ENCODE measurements at places on chromosomes 6 and 20. TPM values are rescaled to one million over a fixed set of nuclear protein-coding genes. Genes with fewer than 3 reads are reported as not detected.

GRCh38 chr6:72931325-72931887 is 293.9 kb downstream of the KHDC1L start:
- DNase-seq = no peak

DNA sequence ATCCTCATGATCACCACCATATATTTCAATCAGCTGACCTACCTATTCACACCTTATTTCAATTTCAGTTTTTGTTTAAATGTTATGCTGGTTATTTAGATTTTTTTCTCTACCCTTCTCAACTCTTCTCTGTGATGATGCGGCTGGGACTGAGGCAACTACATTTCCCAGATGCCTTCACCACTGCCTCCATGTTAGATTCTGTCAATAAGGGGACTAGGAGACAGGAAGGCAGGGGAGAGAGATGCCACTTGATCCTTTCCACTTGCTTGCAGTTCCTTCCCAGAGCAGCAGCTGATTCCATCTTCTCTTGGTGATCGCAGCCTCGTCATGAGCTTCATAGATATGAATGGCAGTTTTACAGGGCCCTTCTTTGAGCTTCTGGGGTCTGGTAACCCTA is 33.5 kb upstream of the POU3F2 start:
- no peak for DNase-seq

DNA sequence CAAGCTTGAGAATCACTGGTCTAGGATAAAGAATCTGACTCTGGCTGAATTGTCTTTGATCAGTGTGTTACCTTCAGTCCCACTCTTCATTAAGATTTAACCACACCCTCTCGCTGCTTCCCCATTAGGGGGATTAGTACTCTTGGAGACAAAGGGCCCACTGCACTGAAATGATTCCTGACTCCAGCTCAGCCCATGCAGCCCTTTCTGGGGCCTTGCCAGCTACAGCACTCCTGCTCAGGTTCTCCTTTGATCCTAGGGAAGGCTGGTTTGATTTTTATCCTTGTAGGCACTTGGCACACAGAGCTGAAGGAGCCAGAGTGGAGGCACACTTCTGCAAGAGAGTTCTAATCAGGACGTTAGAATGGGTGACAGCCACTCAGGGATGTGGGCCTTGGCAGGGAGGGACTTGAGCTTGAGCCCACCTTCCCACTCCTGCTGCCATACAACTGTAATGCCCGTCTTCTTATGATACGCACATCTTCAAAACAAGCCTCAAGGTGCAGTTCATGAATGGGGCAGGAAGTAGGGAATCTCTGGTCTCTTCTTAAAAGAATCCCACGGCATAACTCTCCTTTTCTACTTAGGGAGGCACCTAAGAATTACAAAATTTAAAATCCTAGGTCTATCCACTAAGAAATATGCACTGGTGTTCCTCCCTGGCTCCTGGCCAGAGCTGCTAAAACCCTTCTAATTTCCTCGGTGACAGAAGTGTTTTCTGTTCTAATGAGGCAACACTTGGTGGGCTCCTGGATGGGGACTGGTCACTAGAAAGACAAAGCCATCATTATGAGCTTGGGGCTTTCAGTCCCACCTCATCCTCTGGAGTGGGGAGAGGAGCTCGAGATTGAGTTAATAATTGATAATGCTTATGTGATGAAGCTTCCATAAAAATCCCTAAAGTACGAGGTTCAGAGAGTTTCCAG is 1.5 kb upstream of the SLA2 start:
- no peak for DNase-seq

DNA sequence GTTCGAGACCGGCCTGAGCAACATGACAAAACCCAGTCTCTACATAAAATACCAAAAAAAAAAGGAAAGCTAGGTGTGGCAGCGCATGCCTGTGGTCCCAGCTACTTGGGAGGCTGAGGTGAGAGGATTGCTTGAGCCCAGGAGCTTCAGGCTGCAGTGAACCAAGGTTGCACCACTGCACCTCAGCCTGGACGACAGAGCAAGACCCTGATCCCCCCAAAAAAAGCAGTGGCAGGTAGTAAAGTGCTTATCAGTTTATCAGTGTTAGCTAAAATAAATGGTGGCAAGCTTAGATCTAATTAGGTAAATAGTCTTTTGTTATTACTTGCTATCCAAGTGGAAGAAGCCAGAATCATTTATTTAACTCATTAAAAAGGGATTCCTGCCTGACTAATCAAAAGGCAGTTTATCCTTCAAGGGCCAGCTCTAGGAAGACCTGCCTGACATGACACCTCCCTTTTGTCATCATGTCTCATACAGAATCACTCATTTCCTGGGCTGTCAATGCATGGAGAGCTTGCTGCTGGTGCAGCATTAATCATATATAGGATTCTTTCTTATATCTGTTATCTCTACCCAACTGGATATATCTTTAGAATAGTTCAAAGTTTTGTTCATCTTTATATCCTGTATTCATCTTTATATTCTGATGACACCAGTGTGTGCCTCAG is 9.6 kb downstream of the DSTN start:
- no peak for DNase-seq

DNA sequence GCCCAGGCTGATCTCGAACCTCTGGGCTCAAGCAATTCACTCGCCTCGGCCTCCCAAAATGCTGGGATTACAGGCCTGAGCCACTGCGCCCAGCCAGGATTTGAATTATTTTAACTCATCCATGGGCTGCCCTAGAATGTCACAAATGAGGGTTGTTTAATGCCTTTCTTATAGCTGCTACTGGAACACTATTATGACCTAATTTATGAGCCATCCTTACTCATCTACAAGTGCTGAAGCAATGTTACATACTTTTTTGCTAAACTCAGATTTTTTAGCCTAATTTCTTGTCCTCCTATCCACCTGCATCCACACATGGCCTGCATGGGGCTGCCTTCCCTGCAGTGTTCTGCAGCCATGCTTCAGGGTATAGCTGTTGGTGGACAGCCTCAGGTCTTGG is 59.9 kb downstream of the RTN4IP1 start:
- DNase-seq = no peak

STXBP5 gene
- total RNA-seq = 56.8 TPM

GRCh38 chr20:41452226-41452625 is 85.6 kb upstream of the EMILIN3 start:
- no peak for DNase-seq

DNA sequence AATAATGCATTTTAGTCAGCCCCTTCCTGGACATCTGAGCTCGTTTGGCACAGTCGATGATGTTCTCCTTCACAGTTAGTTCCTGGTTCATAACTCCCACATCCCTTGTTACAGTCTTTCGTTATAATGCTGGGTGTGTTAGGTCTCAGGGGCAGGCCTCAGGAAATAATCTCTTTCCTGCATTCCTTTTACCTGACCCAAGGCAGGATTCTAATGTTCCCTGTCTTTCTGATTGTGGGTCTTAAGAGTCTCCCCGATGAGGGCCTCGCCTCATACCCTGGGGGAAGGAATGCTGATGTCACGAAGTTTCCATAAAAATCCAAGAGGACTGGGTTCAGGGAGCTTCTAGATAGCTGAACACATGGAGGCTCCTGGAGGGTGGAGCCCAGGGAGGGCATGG is 104.0 kb upstream of the CARMIL1 start:
- DNase-seq = no peak

GRCh38 chr6:105192707-105193465 is 13.1 kb upstream of the POPDC3 start:
- DNase-seq = no peak

ZNF334 gene
- total RNA-seq = 0.78 TPM

DNA sequence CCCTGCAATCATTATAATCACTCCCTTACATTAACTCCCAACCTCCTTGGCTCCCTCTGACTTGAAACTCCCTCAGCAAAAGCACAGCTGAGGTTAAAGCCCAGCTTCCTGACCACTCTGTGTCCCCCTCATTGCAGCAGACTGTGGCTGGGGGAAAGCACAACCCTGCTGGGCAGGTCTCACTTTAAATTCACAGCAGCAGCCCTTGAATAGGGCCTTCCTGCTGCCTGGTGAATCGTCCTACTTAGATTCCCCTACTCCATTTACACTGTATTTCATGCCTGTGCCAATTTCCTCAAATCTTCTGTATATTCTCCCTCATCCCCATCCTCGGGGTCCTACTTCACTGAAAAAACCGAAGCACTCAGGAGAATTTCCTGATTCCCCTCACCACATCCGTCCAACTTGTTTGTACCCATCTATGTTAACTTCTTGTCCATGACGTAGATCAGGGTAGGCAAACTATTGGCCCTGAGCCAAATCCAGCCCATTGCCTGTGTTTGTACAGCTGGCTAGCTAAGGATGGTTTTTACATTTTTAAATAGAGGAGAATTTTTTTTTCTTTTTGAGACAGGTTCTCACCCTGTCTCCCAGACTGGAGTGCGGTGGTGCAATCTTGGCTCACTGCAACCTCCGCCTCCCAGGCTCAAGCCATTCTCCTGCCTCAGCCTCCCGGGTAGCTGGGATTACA is 31.5 kb upstream of the GCM1 start:
- no peak for DNase-seq

DNA sequence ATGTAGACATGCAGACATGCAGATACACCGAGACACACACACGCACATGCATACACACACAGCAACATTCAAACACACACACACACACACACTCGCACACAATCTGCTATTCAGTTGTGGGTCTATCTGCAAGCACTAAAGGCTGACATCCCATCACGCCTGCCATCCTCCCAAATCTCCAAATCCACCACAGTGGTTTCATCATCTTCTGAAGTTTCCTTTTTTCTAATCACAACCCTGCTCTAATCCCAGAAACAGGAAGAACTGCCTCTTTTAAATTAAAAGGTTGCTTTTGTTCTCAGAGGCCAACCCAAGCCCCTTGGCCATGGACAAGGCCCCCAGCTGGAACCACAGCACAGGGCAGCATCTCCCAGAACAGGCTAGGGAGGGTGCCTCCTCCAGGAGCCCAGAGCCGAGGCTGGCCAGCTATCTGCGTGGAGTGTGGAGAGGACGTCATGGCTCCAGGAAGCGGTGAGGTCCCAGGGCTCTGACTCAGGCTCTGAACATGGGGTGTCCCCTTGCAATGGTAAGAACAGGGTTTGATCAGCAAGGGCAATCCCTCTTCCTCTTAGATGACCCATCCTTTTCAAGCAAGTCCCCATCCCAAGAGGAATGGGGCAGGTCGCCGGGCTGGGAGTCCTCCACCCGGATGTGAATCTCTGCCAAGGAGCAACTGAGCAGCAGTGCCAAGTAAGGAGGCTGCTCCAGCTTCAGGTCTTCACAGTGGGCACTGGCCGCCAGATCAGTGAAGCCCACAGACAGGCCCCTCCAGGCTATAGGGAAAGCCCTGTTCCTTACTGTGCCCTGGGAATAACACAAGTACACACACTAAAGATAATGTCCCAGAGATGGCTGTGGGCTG is 14.7 kb downstream of the FOXF2 start:
- DNase-seq = no peak

DNA sequence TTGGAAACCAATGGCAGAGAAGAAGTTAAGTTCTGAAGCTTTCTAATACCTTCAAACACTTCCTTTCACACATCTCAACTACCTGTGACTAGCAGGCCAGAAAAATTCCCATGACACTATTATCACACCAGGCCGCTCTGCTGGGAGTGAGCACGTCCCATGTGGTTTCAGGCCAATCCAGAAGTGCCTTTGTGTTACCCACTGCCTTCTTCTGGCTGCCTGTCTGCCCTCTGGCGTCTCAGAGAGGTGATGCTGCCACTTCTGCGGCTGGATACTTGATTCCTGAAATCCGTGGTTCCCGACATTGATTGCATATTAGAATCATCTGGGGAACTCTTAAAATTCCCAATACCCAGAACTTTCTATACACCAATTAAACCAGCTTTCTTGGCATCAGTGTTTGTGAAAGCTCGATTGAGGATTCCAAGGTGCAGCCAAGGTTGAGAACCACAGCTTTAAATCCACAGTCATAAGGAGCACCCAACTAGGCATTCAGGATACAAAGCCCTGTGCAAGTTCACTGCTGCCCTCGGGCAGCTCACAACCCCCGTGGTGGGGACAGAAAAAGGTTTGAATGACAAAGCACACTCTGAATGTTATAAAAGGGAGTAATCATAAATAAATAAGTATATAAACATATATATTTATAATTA is 65.6 kb downstream of the STMND1 start:
- no peak for DNase-seq

GRCh38 chr20:60365882-60366281 is 407.7 kb downstream of the CDH26 start:
- DNase-seq = no peak
